Glutamatergic neuron (in vitro differentiated cells): ENCODE measurements at places on chromosomes 13 and 19.

DNA sequence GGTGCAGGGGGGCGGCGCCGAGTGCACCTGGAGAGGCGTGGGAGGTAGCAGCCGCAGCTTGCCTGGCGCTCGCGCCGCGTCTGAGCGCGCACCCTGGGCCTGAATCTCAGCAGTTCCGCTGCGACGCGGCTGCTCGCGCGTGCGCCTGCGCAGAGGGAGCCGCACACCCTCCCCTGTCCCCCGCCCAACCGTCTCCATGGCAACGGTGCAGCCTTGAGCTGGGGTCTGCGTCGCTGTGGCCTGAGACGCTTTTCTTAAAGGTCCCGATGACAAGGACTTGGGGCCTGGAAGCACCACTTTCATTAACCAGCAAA lies at the start of gene PNMA8B:
TSS of gene PNMA8B (minus strand) at position 82 of the 314 bp plus-strand sequence. CDS start 402 bp downstream, outside the sequence.
- DNase-seq, result peak; percentile 97

DNA sequence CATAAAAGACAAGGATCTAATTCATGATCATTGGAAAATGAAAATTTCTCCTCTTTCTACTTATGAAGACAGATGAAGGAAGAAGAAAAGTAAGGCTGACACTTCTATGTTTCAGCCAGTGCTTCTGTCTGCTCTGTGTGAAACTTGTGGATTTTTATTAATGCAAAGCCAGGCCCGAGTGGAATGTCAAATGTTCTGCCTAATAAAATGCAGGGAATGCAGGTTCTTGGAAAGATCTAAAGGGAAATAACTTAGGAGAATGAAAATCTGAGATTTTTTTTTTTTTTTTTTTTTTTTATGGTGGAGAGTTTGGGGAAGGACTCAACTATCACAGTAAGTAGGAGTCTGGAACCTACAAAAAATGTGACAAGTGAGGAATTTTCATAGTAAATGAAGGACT lies 1732.3 kb upstream of the SLC10A2 start:
- DNase-seq, result no peak

DNA sequence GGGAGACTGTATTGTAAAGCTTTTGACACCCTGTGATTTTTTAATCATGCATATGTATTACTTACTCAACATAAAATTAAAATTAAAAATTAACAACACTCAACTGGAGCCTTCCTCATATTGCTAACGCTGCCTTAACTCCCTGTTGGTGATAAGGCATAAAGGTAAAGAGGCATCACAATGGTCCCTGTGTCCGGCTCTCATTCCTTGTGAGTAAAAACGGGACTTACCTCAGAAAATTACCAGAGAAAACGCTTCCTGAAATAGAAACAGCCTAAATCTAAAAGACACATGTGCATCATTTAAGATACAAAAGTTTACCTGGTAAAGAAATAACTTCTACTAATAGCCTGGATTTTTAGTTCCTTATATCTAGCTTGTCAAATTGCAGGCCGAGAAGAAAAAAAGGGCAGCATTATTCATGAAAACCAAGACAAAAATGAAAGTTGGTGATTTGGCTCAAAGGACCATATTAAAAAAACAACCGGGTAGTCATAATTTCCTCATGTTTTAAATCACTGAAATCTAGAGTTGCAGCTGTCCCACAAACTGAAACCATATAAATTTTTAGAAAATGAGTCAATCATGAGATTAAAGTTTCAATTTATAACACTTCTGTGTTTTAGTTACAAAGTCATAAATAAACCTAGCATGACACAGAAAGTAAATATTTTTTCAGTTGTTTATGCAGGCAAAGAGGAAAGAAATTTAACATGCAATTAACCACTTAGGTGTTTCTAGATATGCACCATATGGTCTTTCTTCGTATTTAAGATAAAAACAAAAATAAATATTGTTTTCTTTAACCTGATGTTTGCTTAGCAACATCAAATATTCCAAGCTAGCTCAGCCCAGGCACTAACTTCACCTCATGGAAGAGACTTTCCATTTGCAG lies 94.7 kb downstream of the MIPEP start:
- no peak for DNase-seq

DNA sequence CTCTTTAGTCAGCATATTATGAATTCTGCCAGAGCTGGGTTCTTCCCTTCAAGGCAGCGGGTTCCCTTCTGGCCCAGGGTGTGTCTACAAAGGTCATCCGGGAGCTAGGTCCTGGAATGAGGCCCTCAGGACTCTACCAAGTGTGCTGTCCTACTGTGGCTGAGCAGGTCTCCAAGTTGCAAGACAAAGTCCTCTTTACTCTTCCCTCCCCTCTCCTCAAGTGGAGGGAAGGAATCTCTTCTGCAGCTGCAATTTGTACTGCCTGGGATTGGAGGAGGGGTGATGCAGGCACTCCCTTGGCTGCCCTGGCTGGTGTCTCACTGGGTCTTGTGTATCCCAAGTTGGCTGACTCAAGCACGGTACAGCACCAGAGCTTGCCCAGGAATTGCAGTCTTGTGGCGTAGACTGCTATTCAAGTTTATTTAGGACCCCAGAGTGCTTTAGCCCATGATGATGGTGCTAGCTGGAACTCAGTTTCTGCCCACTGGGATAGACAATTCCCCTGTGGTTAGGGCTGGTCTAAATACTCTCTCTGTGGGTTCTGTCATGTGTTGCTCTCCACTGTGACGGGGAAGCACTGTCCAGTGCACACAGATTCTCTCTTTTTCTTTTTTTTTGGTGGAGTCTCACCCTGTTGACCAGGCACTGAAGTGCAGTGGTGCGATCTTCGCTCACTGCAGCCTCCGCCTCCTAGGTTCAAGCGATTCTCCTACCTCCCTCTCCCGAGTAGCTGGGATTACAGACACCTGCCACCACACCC lies 28.5 kb downstream of the RFC3 start:
- DNase-seq, result no peak

- peak; percentile 57 for DNase-seq
Measured at GRCh38 chr19:7788178-7788932, 25.3 kb downstream of the CLEC4M start.

DNA sequence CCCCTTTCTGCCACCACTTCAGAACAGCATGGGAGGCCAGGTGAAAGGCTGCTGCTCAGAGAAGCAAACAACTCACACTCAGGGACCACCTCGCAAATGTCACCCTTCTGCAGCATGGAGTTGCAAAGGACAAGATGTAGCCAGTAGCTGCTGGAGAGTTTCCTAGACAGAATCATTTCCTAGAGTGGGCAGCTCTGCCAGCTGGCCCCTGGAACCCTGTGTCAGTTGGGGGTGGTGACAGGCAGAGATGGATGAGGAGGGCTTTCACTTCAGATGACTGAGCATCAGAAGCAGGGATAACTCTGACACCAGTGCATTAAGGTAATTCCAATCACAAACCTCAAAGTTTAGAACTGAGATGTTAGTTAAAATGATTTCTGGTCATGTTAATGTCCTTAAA lies 34.4 kb upstream of the EPHX3 start:
- DNase-seq, result no peak

- DNase-seq, result no peak
Measured at GRCh38 chr19:6381030-6381750, 5.5 kb upstream of the PSPN start.

DNA sequence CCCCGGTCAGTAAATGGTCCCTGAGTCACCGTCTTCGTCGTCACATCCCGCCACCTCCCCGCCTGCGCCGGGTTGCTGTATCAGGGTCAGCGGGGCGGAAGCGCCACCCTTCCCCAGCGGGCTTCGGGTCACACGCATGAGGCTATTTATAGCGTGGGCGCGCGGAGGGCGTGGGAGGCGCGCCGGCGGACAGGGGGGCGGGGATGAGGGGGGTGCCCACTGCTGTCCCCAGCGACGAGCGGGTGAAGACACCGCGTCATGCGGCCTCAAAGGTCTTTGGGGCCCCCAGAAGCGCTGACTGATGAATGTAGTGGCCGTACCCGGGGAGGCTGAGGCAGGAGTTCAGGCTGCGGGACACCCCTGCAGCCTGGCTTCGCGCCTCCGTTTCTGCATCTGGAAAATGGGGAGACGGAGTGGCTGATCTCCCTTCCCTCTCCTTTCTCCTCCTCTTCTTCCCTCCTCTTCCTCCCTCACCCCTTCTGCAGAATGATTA lies 7.9 kb downstream of the UNC13A start:
- peak; percentile 70 for DNase-seq

GRCh38 chr13:71759651-71760511 lies 107.1 kb downstream of the DACH1 start:
- no peak for DNase-seq

- DNase-seq, result peak; percentile 6
Measured at GRCh38 chr13:113117335-113117872, 5.2 kb upstream of the F10 start.

- peak; percentile 88 for DNase-seq
Measured at GRCh38 chr19:45569619-45570421, 14.8 kb downstream of the OPA3 start.

- no peak for DNase-seq
Measured at GRCh38 chr13:99347911-99348451, 40.8 kb upstream of the GPR183 start.

GRCh38 chr13:93621966-93622365 lies 395.4 kb downstream of the GPC6 start:
- DNase-seq, result no peak

DNA sequence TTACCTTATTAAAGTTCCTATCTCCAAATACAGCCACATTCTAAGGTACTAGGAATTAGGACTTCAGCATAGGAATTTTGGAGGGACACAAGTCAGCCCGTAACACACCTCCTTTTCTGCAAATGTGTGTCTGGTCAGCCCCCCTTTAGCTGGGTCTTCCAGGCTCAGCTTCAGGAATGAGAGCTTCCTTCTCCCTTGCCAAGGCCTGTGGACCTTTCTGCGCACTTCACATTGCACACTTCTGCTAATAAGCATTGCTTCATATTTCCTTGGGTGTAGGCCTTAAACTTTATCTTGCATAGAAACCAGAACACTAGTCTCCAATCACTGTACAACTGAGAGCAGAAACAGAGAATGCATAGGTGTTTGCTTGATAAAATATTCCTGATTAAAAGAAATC lies 4.5 kb upstream of the STK24 start:
- DNase-seq, result no peak

GRCh38 chr13:79349011-79349410 lies 57.0 kb downstream of the RBM26 start:
- no peak for DNase-seq

DNA sequence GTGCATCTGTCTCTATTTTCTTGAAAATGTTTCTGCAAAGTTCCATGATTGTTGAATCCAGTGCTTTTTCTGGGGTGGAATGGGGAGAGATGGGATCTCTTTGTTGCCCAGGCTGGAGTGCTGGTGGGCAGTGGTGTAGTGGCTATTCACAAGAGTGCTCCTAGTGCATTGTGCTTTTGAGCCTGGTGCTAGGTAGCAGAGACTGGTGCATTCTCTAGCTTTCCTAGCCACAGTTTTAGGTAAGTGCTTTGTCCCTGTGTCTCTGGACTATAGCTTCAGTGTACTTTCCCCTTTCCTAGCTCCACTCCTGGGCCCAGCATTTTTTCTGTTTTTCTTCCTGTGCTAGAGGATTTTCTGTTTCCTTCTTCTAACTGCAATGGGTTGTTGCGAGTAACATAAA lies 825.6 kb downstream of the SLITRK6 start:
- DNase-seq, result no peak

GRCh38 chr13:111153977-111154332 lies 38.8 kb downstream of the ARHGEF7 start:
- DNase-seq, result no peak

DNA sequence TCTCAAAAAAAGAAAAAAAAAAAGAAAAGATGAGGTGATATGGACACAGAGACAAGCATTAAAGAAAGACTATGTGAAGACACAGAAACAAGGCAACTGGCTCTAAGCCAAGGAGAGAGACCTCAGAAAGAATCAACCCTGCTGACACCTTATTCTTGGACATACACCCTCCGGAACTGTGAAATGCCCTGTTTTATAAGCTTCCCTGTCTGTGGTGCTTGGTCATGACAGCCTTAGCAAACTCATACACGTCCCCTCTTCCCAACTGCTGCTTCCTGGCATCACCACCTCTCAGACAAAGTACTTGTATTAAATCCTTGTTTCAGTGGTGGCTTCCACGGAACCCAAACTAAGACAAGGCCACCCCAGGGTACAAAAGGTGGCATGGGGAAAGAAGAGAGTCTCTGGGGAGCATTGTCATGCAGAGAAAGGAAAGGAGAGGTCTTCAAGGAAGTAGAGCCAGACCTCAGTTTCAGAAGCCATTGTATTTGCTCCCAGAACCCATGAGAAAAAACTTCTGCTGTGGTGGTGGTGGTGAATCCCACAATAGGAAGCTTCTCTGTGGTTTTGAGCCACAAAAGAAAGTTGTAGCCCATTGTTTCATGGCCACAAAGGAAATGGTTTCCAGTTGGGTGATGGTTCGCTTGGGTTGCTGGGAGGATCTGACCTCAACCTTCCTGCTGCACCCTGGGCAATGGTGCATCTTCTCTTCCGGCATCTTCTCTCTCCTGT lies 16.3 kb upstream of the TSPAN16 start:
- no peak for DNase-seq

GRCh38 chr19:48239582-48240141 lies 16.1 kb downstream of the CARD8 start:
- DNase-seq, result no peak

DNA sequence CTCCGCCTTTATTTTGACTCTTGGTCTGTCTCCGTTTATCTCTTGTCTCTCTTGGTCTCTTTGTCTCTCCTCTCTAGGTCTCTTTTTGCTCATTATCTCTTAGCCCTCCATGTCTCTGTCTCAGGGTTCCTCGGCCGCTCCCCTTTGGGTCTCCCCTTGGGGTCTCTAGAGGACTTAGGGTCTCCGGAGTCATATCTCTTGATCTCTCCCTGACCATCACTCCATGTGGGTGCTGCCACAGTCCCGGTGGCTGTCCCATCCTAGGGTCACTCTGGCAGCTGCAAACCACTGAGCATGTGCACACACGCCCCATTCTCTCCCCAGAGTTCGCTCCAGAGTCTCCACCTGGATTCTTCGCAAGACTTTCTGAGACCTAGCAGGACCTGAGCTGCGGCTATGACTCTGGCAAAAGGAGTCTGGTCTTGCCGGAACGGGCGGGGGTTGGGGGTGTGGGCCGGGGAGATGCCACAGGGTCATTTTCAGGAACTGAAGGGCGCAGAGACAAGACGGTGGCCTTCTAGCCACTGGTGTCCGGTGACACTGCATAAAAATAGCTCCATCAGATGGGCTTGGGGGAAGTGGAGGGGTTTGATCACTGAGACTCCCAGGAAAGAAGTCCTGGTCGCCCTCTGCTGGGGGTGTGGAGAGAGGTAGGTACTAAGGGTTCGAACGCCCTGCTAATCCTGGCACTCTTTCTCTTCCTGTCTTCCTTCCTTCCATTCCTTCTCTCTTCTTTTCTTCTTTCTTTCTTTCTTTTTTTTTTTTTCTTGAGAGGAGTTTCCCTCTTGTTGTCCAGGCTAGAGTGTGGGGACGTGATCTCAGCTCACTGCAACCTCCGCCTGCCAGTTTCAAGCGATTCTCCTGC lies 1.2 kb upstream of the KCNA7 start:
- peak; percentile 51 for DNase-seq

GRCh38 chr13:70088926-70089325 lies 18.7 kb upstream of the ATXN8OS start:
- DNase-seq, result no peak

GRCh38 chr13:114058051-114058867 lies 74.2 kb downstream of the RASA3 start:
- no peak for DNase-seq
